GOT3 (cell line): ENCODE measurements at places on chromosomes 12 and 14.

DNA sequence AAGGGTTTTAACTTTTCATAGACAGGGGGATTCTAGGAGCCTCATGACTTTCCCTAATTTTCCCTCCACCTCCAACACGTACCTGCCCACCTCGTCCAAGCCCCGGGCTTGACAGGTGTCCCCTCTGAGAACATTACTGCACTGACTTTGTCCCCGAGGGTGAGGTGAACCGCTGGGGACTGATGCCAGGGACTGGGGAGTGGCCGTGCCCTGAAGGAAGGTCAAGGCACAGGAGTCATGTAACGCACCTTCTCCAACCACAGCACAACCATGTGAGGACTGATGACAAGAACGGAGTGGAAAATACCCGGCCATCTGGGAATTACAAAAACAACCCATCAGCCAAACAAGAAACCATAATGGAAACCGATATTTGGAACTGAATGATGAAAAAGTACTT, 214.7 kb upstream of the C14orf180 start:
- no peak for DNase-seq

GRCh38 chr14:69612014-69612782, 802 bp downstream of the SUSD6 start:
- no peak for DNase-seq

GRCh38 chr14:50667684-50667995, 466 bp downstream of the SAV1 start:
- DNase-seq = no peak

DNA sequence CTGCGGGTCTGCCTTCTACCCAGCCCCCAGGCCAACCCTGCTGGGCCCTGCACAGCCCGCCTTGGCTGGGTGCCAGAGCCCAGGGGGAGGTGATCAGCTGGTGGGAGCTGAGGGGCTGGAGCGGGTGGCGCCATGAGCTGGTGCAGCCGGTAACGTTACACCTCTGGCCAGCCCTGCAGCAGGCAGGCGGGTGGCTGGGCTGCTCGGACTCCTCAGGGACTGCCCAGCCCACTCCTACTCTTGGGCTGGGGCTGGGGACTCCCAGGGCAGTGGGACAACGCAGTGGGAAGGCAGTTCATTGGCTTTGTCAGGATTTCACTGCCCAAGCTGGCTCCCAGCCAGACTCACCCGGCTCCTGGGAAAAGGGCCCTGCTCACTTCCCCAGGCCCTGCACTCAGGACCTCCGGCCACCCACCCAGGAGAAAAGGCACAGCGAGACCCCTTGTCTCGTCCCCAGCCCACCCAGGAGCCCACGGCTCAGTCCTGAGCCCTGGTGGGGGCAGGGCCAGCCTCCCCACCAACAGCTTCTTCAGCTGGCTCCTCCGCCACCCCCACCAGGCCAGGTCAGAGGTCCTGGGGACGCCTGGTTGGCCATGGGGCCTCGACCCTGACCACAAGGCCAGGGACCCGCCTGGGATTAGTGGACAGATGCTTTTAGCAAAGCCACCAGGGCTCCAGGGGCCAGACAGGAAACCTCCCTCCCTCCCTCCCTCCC, 1.0 kb downstream of the PGF start:
- DNase-seq = no peak

DNA sequence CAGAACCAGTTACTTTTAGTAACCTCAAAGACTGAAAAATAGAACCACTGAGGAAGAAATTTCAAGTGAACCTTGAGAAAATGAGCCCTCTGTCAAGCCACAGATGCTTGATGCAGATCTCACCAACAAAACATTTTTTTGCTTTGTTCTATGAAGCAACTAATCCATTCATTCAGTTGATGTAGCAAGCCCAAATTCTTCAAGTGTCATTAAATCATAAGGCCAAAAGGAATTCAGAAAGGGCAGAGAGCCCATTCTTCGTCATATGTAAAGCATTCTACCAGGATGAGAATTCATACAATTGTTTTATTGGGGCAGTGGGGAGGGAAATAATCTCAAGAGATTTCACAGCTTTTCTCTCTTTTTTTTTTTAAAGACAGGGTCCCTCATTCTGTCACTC, 218.0 kb upstream of the RGS6 start:
- no peak for DNase-seq
